HCEC 1CT (cell line): ENCODE measurements at places on chromosomes 4 and X.

DNA sequence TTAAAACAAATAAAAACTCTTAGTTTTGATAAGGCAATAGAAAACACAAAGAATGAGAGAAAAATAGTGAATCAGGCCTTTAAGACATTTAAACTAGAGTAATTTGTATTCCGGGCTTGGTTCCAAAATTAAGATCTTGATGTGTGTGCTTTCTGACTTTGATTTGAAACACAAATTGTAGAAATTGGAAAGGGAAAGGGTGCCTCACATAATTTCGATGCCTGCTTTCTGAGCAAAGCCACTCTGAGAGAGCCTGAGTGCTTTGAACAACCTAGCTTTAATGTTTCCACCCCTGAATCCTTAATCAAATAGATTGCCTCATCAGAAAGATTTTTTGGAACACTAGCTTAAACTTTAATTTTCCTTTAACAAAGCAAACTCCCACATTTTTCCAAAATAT is 666.8 kb downstream of the PCDH18 start:
- DNase-seq = no peak

GRCh38 chrX:116272322-116272721 is 101.8 kb downstream of the AGTR2 start:
- peak; percentile 85 for DNase-seq

- DNase-seq = no peak
Observed at GRCh38 chr4:55395218-55395528, 584 bp upstream of the TMEM165 start.

GRCh38 chr4:185534866-185535611 is at the start of gene PDLIM3:
Gene PDLIM3, minus strand, starts transcription at chr4:185535507. Its CDS starts 73 bp downstream, at chr4:185535434.
- DNase-seq = peak; percentile 34

- no peak for DNase-seq
Observed at GRCh38 chrX:45134315-45134731, 66.4 kb downstream of the DIPK2B start.

DNA sequence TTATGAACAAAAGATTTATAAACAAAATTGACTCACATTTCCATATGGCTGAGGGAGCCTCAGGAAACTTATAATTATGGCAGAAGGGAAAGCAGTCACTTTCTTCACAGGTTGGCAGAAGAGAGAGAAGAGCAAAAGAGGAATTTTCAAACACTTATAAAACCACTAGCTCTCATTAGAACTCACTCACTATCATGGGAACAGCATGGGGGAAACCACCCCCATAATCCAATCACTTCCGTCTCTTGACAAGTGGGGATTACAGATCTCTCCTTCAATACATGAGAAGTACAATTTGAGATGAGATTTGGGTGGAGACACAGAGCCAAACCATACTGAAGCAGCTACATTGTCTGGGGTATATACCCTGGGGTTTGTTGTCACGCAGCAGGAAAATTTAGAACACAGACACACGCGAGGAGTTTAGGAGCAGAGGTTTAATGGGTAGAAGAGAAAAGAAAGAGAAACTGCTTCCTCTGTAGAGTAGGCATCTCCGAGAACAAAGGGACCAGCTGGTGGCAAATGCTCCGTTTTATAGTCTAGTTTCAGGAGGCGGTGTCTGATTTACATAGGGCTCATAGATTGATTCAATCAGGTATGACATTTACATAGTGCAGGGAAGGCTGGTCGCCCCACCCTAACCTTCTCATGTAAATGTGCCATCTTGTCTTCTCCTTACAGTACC is 2277.7 kb upstream of the AGA start:
- no peak for DNase-seq

DNA sequence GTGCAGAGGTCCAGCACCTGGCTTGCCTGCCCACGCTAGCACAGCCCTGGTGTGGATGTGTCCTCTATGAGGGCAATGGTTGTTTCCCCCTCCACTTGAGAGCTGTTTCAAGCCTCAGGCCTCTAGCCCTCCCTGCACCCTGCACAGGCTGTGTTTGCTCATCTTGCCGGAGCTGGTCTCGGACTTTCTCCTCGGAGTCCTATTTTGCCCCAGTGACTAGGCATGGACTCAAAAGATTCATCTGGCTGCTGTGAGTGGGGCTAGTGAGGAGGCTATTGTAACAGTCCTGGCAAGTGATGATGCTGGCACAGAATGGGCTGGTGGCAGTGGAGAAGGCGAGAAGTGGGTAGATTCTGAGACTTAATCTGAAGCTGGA is 5.8 kb downstream of the FOXP3 start:
- DNase-seq = no peak

DNA sequence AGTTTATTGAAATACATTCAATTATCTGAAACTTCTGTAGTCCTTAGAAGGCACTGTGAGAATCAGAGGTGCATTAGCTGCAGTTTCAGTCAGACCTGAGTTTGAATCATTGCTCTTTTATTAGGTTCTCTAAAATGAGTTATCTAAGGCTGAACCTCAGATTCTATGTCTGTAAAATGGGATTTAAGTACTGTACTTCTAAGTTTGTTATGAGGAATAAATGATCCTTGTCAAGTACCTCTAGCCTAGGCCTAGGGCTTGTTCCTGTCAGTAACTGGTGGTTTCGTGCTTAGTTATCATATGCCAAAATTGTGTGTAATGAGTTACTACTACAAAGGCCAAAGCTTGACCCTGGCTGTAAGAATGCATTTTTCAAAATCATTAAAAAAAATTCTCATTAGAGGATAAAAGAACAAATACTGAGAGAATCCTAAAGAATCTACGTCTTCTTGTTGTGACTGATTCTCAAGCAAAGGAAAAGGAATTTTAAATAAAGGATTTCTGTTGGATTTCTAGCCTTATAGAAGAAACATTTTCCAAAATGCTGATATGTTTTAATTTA is 65.8 kb downstream of the SLIT2 start:
- no peak for DNase-seq

GRCh38 chr4:52907510-52907909 is 45.4 kb downstream of the RASL11B start:
- DNase-seq = no peak

GRCh38 chrX:45623266-45623665 is 422.6 kb upstream of the DIPK2B start:
- peak; percentile 91 for DNase-seq

- DNase-seq = no peak
Observed at GRCh38 chr4:169032194-169032593, 22.1 kb upstream of the CBR4 start.

GRCh38 chrX:139945075-139945474 is 12.2 kb upstream of the ATP11C start:
- DNase-seq = no peak

DNA sequence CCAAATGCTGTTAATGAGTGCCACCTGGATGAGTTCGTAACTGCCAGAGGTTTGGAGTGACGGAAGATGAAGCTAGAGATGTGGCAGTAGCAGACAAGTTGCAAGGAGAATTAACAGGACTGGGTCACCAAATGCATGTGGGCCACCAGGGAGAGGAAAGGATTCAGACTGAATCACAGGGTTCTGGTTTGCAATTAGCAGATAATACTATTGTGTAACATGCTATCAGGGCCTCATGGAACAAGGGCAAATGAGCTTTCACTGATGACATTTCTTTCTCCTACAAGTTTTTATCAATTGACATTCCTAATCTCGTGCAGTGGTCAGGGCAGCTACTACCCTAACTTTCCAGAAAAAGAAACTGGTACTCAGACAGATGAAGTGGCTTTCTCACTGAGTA is 21.4 kb downstream of the GAB3 start:
- DNase-seq = no peak

GRCh38 chrX:40644821-40645358 is 2.5 kb downstream of the CXorf38 start:
- DNase-seq = peak; percentile 56

DNA sequence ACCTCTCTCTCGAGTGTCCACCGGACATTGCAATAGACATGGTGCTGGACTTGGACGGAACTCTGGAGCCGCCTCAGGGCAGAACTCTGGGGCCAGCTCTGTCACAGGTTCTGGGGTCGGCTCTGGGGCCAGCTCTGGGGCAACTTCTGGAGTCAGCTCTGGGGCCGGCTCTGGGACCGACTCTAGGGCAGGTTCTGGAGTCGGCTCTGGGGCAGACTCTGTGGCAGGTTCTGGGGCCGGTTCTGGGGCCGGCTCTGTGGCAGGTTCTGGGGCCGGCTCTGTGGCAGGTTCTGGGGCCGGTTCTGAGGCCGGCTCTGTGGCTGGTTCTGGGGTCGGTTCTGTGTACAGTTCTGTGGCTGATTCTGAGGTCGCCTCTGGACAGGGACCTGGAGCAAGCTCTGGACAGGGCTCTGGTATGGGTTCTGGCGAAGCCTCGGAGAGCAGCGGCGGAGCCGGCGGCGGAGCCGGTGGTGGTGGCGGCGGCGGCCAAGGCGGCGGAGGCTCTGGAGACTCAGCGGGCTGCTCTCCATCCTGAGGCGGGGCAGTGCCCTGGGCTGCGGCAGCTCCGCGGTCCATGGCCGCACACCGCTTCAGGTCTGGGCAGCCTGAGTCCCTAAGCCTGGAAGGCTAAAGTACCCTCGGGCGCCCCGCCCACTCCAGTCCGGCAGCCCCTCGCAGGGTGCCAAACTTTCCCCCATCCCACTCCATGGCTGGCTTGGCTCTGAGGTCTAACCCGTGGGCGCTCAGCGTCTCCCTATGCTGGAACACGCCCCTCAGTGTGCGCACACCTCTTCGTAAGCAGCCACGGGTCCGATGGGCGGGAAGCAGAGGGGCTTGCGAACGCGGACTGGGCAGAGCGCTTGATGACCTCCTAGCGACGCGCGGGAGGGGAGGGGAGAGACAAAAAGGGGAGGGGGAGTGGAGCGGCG is at the start of gene DGKK:
TSS of gene DGKK (minus strand) at position 723 of the 929 bp plus-strand sequence. CDS start at position 576, 147 bp downstream.
- DNase-seq = no peak

GRCh38 chr4:156248917-156249316 is 295.3 kb upstream of the CTSO start:
- no peak for DNase-seq

DNA sequence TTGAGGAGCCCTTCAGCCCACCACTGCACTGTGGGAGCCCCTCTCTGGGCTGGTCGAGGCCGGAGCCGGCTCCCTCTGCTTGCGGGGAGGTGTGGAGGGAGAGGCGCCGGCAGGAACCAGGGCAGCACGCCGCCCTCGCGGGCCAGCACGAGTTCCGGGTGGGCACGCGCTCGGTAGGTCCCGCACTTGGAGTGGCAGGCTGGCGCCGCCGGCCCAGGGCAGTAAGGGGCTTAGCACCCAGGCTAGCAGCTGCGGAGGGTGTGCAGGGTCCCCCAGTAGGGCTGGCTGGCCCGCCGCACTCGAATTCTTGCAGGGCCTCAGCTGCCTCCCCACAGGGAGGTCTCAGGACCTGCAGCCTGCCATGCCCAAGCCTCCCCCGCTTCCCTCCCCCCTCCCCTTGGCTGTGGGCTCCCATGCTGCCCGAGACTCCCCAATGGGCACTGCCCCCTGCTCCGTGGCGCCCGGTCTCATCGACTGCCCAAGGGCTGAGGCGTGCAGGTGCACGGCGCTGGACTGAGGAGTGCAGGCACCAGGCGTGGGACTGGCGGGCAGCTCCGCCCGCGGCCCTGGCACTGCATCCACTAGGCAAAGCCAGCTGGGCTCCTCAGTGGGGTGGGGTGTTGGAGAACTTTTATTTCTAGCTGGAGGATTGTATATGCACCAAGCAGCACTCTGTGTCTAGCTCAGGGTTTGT is 127.5 kb downstream of the DCK start:
- DNase-seq = no peak
